ENCODE measurements at places on chromosomes 5 and 9. TPM values are rescaled to one million over a fixed set of nuclear protein-coding genes. Genes with fewer than 3 reads are reported as not detected.

- DNase-seq, result no peak
These were observed 456.9 kb downstream of the TAF11L14 start for GRCh38 chr5:18091142-18091541.

GRCh38 chr9:97501972-97502221, 431 bp downstream of the TMOD1 start:
- no peak for DNase-seq

The ABL1 gene
- total RNA-seq, result 30.7 TPM

The CTNNA1 gene
- total RNA-seq, result 341 TPM

The KIF4B gene
- not detected for total RNA-seq

DNA sequence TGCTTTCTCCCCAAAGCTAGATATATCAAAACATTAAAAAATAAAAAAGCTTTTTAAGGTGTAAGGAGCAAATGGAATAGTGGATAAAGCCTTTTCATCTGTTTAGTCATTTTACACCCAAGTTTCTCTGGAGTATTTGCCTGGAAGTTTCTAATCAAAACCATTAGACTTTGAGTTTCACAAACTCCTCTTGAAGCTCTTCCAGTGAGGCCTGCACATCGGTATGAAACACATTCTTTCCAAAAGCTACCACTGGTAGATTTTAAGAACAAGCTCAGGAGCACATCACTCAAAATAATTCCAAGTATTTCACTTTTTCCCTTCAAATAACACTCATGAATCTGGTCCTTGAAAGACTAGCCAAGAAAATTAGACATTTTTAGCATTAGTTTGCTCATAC, 5.7 kb downstream of the TRIM52 start:
- no peak for DNase-seq

The ECSCR gene
- total RNA-seq, result 20.9 TPM

DNA sequence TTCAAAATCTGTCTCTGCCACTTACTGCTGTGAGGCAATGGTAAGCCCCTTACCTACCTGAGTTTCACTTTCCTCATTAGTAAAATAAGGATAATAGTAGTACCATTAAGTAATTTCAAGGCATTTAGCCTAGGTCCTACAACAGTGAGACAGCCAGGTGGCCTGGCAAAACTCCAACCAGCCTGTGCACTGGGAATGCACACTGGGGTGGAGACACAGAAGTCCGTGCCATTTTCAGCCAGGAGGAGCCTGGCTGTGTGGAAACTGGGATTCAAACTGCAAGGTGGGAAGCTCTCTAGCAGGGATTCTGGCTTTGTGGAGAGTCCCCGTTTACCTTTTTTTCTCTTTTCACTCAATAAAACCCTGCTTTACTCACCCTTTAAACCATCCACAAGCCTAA, 630.4 kb downstream of the PRELID2 start:
- no peak for DNase-seq

DNA sequence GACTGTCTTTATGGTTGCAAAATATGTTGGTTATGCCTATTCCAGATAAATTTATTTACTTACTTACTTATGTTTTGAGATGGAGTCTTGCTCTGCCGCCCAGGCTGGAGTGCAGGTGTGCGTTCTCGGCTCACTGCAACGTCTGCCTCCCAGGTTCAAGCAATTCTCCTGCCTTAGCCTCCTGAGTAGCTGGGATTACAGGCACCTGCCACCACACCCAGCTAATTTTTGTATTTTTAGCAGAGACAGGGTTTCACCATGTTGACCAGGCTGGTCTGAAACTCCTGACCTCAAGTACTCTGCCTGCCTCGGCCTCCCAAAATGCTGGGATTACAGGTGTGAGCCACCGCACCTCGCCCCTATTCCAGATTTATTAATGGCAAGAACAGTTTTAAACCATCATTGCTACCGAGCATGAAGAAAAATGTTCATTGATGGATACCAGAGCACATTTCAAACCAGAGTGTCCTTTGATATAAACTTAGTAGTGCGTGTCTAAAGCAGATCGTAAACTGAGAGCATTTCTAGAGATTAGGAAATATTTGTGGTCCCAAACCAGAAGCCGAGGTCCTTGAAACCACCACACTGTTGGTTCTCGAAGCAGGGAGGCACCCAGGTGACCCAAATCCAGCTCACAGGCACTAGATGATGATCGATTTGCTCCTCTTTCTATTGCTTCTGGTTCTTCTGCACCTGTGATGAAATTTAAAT, 85.2 kb downstream of the GRAMD2B start:
- DNase-seq, result no peak

The AGXT2 gene
- total RNA-seq, result not detected

- DNase-seq, result no peak
These were observed 123.9 kb downstream of the TLE4 start for GRCh38 chr9:79695531-79696175.

DNA sequence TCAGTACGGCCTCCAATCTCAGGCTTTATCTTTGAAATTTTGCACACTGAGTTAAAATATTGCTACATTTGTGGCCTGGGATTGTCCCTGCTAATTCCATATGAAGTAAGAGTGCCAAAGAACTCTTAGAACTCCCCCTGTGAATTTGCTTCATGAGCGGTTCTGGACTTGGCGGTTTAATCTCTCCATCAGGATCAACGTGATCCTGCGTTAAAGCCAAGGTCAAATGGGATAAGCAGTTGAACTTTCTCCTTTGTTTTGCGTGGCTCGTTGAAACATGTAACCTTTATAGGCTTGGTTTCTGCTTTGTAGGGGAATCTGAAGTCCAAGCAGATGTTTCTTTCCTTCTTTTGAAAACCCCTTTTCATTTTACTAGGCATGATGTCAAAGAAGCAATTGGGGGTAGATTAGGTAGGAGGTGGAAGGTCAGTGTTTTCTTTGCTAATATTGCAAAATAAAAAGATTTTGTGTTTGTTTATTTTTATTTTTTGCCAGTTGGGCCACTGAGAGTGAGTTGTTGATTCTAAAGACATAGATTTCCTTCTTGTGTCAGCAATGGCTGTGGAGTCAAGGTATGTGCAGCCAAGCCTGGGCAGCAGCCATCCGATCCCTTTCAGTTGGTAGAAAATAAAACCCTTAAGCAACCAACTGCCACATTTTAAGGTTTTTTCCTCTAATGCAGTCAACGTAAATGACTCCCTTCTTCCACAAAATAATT, 390.8 kb downstream of the NNT start:
- no peak for DNase-seq

- DNase-seq, result peak; percentile 65
These were observed 17.7 kb upstream of the AKNA start for GRCh38 chr9:114405294-114406034.

- no peak for DNase-seq
These were observed 123.5 kb downstream of the SCAMP1 start for GRCh38 chr5:78483809-78484521.

- no peak for DNase-seq
These were observed 44.6 kb downstream of the IRF1 start for GRCh38 chr5:132445930-132446329.

DNA sequence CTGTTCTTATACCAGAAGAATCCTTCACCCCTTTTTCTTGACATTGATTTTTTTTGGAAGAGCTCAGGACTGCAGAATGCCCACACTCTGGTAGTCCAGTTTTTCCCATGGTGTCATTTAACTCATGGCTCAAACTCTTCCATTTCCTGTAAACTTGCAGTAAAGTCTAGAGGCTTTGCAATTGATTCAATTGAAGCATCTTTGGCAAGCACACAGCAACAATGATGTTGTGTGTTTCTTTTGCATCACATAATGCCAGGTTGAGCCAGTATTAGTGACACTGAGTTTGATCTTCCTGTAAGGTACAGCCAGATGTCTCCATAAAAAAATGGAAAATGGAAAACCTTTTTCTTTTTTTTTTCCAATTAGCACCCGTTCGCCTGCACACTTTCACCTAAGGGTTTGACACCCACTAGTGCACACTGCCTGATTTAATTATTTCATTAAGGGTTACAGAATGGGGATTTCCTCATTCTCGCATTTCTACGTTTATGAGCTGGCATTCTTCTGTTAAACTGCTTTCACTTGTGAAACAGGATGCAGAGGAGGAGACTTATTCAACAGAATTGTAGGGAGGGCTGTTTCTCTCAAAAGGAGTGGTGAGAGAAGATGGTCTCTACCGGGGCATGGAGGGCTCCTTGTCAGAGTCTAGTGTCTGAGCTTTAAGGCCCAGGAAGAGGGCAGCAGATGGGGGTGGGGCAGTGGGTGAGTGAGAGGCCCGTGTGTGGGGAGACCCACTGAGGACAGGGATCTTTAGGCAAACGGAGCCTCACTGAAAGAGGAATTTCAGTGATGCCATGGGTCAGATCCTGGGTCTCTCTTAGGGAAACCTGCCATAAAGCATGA, 2.2 kb upstream of the S1PR3 start:
- DNase-seq, result no peak

DNA sequence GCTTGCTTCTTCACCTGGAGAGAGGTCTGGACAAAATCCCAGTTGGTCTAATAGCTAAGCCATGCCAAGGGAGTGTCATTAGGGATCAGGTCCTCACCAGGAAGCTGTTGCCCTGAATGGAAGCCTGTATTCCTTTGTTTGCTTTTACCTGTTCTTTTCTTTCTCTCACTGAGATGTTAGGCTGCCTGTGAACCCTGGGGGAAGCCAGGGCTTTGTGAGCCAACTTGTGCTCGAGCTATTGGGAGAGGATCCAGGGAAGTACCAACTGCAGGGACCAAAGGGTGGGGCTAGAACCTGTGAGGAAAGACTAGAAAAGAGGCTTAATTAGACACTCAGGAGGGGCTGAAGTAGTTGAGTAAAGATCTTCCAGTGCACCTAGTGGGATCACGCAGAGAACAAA, 451.2 kb upstream of the TLE4 start:
- no peak for DNase-seq

- DNase-seq, result no peak
These were observed 20.2 kb upstream of the ANXA1 start for GRCh38 chr9:73131461-73131860.

The SPATA31A3 gene
- total RNA-seq, result not detected

DNA sequence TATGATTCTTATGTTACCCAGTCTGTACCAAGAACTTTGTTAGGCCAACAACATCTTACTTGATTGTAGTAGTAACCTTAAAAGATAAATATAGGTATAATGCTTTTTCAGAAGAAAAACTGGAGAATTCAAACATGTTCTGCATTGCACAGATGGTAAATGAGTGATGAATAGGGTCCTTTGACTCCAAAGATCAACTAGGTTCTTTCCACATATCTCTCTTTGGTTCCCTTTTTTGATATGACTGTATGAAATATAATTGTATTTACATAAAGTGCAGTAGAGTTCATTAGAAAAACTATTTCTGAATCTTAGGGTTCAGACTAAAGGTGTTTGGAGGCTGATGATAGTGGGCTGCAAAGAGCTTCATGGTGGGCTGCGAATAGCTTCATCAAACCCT, 150.5 kb upstream of the CDKN2B start:
- no peak for DNase-seq

The SV2C gene
- total RNA-seq, result 0.44 TPM

- DNase-seq, result no peak
These were observed 45.2 kb upstream of the FYB1 start for GRCh38 chr5:39264528-39264927.

DNA sequence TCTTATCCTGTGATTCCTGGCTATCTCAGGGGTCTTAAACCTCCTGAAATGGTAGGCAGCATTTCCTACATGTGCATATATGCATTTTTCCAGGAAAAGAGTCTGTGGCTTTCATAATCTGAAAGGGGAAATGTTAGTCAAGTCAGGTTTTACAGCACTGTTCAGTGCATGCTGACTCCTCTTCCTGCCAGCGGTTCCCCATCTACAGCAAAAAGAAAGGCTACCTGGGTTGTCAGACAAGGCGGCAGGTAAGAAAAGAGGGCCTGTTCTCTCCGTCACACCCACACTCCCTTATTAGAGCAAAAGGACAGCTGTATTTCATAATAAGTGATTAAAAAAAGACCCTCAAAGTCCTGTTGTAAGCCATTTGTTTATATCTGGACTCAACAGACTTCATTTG, 4.3 kb upstream of the SPATA6L start:
- DNase-seq, result no peak

DNA sequence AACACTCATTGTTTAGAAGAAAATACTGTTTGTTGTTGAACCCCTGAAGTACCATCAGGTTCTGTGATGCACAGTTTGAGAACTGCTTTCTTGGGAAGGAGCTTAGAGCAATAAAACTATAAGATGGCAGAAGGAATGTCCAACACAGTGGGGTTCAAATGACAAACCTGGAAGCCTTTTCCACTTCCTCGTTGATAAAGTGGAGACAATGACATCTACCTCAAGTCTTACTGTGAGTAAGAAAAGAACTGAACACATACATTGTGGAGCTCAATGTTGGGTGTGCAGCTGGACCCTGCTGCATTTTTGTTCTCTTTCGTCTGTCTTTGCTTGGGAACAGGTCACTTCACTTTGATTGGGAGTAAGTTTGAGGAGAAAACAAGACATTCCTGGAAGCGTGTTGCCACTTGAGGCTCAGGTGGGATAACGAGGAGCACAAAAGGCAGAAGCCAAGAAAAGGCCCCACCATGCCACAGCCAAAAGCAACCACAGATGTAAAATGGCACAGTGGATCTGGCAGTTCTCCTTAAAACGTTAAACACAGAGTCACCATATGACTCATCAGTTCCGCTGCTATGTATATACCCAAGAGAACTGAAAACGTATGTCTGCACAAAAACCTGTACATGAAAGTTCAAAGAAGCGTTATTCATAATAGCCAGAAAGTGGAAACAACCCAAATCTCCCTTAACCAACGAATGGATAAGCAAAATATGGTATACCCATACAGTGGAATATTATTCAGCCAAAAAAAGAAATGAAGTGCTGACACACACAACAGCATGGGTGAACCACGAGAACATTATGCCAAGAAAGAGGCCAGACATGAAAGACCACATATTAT, 42.9 kb upstream of the SUB1 start:
- DNase-seq, result no peak

- DNase-seq, result no peak
These were observed 78.6 kb downstream of the TMC1 start for GRCh38 chr9:72599874-72600534.

DNA sequence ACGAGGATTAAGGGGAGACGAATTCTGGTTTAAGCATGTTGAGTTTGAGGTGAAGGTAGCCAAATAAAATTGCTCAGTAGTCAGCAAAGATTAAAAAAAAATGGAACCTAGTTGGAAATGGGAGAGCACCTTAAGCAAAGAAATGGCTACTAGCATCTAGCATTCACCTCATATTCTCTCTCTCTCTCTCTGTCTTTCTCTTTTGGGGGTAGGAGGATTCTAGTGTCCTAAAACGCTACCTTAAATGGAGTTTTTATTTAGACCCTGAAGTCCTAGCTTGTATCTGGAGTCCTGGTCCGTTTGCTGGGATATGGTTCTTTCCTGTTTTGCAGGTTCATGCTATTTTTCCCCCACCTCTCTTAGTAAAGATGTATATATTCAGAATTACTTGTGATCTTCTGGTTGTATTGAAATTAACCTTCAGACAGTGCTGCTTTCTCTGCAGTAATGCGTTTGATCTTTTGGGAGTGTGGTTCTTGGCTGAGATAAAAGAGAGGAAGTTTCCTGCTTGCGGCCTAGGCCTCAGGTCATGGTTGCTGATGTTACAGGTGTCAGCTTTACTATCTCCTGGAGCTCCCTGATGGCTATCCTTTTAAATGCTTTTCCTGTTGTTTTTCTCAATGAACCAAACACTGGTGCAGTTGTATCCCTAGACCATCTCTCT, 8.0 kb downstream of the TGFBR1 start:
- DNase-seq, result no peak

The HTR4 gene
- 0.99 TPM for total RNA-seq
